Left colon (tissue), 2 donors: ENCODE measurements at places on chromosomes 11 and 22. TPM values are rescaled to one million over a fixed set of nuclear protein-coding genes. Genes with fewer than 3 reads are reported as not detected.
A peak's percentile ranks its signal among the peaks of the same experiment; 100 is the strongest.

DNA sequence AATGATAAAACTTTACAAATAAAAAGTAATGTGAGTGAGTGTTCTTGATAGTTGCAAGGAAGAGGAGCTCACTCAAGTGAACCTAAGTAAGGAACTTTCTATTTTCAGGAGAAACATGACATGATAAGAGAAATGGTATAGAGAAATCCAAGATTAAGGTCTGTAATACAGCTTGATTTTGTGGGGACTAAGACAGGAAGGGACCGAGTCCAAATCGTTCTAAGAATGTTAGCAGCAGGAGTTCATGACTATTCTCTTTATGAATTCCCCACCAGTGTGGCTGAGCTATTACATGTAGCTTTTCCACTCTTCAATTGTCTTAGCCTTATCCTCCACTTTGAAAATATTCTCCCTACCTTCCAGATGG, 698.6 kb upstream of the ARHGAP42 start:
- no peak for DNase-seq

DNA sequence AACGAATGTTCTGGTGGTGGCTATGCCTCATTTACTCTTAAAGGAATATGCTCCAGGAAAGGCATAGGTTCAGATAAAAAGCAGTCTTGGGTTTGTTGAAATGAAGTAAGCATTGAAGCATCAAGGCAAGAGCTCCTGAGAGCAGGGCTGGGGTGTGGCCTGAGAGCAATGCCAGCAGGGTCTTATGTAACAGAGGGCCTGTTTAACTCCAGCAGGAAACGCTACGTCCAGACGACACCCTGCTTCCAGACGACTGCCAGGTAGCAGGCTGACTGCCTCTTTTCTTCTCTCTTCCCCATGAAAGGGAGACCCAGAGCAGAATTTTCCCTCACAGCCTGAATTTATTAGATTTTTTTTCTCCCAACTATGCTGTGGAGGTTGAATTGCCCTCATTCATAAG, 127.2 kb upstream of the SLC5A12 start:
- no peak for DNase-seq

- DNase-seq: no peak
Observed at GRCh38 chr11:80365076-80365725, 924.4 kb upstream of the TENM4 start.

GRCh38 chr11:35856756-35857155, 87.1 kb upstream of the LDLRAD3 start:
- DNase-seq: no peak

DNA sequence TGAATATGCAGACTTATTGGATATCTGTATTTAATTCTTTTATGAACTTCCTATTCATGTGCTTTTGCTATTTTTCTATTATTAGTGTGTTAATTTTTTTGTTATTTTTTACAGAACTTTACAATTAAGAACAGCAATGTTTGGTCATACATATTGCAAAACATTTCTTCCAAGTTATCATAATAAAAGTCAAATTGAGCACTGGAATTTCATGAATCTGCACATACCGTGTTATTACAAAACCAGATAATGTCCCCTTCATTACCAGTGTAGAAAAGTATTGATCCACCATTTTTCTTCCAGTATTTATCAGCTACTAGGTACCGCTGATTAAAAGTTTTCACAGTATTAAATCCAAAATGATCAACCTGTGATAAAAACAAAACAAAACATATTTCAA, 40.5 kb downstream of the PRCP start:
- DNase-seq: no peak

GRCh38 chr11:115942011-115942410, 437.8 kb upstream of the CADM1 start:
- no peak for DNase-seq

DNA sequence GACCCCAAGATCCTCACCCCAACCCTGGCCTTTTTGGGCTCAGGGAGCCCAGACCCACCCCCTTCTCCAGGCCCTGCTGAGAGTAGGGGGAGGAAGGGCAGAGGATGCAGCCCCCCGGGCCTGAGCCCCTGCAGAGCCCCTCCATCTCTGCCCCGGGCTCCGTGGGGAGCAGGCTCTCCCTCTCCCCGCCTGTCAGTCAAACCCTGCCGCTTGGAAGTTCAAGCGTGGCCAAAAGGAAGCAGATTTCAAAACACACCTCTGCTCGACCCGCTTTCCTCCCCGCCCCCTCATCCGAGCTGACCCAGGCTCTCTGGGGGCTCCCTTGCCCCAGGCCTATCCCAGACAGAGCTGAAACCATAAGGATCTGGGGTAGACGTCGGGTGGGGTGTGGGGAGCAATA, 39.0 kb upstream of the CD82 start:
- no peak for DNase-seq

DNA sequence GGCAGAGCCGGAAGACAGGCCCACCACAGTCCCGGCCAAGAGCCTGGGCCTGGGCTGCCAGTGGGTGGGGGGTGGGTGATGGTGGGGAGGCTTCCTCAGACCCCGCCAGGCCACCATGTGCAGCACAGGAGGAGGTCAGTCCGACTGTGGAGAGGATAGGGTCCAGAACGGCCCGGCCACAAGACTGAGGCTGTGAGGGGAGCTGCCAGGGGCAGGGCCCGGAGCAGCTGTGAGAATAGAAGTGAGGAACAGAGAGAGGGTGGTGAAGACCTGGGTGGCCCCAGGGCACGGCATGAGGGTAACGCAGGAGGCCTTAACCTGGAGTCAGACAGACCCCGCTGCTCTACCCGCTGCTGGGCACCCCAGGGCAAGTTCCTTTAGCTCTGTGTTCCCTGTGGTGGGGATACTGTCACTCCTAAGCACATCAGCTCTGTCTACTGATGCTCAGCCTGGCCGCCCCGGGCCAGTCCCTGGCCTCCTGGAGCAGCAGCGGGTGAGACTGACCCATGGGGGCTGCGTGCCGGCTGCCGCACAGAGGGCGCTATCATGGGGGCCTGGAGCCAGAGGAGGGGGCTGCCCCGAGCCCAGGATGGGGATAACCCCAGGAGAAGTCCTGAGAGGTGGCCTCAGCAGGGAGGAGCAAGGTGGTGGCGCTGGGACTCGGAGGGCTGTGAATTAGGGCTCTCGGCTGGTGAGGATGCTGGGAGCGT, 1.7 kb downstream of the FERMT3 start:
- DNase-seq: peak; percentile 23

GRCh38 chr11:3886985-3887384, 31.5 kb downstream of the STIM1 start:
- no peak for DNase-seq

- no peak for DNase-seq
Observed at GRCh38 chr22:43854786-43855271, 7.5 kb downstream of the SULT4A1 start.

DNA sequence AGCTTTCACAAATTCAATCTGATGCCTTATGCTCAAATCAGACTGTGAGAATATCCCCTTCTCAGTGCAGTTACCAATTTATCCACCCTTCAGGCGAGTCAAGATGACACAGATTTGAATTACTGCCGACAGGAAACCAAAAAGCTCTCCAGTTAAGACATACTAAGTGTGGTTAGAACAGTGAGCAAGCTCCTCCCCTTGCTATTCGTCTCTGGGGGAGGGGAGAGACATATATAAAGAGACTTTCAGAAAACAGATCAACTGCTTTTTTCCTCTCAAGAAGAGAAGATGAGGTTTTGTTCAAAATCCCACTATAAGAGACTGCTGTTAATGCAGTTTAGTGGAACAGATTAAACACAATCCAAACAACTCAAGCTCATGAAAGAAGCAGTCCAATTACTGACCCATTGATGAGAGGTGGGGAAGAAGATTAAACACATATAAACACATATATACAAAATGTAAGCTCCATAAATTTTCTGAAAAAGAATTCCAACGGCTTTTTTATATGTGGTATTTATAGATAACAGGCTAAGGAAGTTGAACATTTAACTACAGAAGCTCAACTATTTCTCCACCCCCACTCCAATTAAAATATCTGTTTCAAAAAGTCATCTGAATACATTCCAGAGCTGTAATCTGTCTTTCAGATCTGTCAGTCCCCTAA, 102.7 kb downstream of the MRTFA start:
- DNase-seq: no peak

DNA sequence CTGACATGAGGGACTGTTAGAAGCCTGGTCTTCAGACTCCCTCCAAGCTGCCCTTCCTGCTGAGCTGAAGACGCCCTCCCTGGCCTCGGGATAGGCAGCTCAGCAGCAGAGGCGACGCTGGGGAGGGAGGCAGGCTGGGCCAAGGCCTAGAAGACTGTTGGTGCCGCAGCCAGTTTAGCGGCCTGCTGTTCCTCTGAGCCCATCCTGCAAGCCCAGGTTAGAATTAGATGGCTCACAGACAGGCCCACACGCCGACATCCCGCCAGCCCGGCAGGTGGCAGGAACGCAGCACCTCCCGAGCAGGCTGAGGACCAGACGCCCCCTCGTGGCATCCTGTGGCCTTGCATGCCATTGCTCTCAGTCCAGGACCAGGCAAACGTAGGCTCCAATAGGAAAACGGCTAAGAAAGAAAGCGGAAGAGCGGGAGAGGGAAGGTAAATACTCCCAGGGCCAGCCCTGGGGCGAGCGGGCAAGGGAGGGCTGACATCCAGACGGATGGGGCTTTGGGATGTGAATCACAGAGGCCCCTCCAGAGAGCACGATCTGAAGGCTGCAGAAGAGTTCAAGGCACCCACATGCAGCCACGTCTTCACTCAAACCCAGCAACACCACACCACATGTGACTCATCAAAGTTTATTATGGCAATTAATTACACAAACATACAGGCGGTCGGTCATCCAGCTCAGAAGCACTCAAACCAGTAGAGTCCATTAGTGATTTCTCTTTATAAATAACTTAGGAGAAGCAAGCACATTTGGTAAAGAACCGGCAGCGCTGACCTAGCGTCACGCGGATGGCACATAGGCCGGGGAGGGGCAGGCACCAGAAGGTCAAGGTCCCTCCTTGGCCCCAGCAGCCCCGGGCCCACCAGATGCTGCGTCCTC, 27.6 kb downstream of the CD5 start:
- DNase-seq: peak; percentile 84

GRCh38 chr22:37331034-37331428, 48.7 kb downstream of the CYTH4 start:
- no peak for DNase-seq

GRCh38 chr22:36329254-36330078, 58.3 kb downstream of the MYH9 start:
- peak; percentile 48 for DNase-seq

DNA sequence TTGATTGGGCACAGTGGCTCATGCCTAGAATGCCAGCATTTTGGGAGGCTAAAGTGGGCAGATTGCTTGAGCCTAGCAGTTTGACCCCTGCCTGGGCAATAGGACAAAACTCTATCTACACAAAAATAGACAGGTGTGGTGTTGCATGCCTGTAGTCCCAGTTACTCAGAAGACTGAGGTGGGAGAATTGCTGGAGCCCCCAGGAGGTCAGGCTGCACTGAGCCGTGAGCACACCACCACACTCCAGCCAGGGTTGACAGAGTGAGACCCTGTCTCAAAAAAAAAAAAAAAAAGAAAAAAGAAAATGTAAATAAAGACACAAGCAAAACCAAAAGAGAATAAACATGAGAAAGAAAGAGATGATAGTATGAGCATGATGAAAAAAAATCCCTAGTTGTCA, 802.4 kb upstream of the ANO3 start:
- no peak for DNase-seq

GRCh38 chr11:119888119-119888518, 159.1 kb upstream of the NECTIN1 start:
- no peak for DNase-seq

GRCh38 chr11:61701242-61701886, 21.2 kb downstream of the DAGLA start:
- DNase-seq: peak; percentile 59

- DNase-seq: no peak
Observed at GRCh38 chr11:117705866-117706265, 91.2 kb downstream of the DSCAML1 start.

- DNase-seq: no peak
Observed at GRCh38 chr11:103051981-103052380, 40.0 kb downstream of the DCUN1D5 start.

- DNase-seq: no peak
Observed at GRCh38 chr11:112797648-112798293, 163.4 kb upstream of the NCAM1 start.

- DNase-seq: no peak
Observed at GRCh38 chr22:32199341-32199740, 5.5 kb downstream of the RFPL2 start.

DNA sequence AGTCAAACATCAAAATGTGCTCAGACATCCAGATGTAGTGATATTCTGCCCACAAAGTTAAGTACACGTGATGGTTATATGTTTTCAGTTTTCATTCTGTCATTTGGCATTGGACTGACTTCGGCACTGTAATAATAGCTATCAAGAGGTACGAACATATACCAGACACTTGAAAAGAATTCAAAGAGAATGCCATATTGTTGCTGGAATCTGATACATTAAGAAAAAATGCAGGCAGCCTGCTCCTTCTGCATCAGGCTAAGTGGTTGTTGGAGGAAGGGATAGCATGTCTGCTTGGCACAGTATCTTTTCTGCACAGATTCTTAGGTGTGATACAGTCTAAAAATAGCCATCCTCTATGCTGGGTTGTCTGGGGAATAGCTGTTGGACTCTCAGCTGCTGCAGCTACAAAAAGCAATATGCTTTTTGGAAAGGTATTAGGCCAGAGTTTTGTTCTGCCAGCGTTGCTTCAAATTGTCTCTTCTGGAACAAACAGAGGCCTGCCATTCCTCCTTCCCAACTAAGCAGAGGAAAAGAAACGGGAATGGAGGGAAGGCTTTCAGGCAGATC, 892.6 kb downstream of the TBC1D22A start:
- no peak for DNase-seq

GRCh38 chr11:77879218-77879617, 58.3 kb downstream of the AAMDC start:
- DNase-seq: peak; percentile 9

- no peak for DNase-seq
Observed at GRCh38 chr11:16853266-16853665, 114.8 kb downstream of the C11orf58 start.

AMOTL1 gene
- total RNA-seq: 14.2 TPM

RTN4RL2 gene
- total RNA-seq: 0.67 TPM

CLP1 gene
- 11.8 TPM for total RNA-seq

FGF19 gene
- total RNA-seq: not detected

OR10V1 gene
- not detected for total RNA-seq

MS4A6A gene
- 57.3 TPM for total RNA-seq

PDE2A gene
- 6.6 TPM for total RNA-seq

OR5B21 gene
- not detected for total RNA-seq

PYGM gene
- 3.0 TPM for total RNA-seq

TCN1 gene
- total RNA-seq: not detected

CAVIN3 gene
- 22.4 TPM for total RNA-seq

TMEM86A gene
- 2.0 TPM for total RNA-seq

SAA1 gene
- total RNA-seq: 3.1 TPM

MMP8 gene
- not detected for total RNA-seq

TMEM151A gene
- total RNA-seq: 0.18 TPM

OR5B17 gene
- not detected for total RNA-seq

TMEM258 gene
- total RNA-seq: 91.8 TPM

C11orf86 gene
- 82.9 TPM for total RNA-seq
